ENCODE measurements at places on chromosomes 2 and 18.

DNA sequence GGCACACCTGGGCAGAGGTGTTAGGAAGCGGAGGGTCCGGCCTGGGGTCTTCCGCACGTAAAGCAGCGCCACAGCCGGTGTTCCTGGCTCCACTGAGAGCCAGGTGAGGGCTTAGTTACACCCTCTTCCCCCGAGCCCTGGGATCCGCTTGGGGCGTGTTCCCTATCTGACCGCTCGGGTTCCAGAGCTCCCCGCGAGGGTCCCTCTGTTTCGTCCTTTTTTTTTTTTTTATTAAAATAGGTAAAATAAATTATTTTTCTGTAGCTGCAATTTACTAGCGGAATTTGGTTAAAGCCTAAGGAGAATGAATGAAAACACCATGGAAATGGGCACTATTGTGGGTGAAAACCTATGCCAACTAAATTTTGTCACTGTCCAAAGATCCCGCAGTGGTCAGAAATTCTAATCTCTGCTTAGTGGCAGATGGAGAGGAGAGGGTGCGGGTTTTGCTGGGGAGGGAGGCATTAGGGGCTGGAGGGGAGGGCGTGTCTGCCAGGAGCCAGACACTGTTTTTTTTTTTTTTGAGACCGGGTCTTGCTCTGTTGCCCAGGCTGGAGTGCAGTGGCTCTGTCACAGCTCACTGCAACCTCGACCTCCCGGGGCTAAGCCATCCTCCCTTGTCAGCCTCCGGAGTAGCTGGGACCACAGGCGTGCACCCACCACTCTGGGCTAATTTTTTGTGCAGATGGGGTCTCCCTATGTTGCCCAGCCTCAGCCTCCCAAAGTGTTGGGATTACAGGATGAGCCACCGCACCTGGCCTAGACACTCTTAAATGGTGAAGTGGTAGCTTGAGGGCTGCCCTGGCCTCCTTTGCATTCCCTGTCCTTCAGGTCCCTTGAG, 834 bp downstream of the PDCL3 start:
- DNase-seq: no peak

- peak; percentile 50 for DNase-seq
Observed at GRCh38 chr2:10267551-10268465, 34.9 kb upstream of the HPCAL1 start.

DNA sequence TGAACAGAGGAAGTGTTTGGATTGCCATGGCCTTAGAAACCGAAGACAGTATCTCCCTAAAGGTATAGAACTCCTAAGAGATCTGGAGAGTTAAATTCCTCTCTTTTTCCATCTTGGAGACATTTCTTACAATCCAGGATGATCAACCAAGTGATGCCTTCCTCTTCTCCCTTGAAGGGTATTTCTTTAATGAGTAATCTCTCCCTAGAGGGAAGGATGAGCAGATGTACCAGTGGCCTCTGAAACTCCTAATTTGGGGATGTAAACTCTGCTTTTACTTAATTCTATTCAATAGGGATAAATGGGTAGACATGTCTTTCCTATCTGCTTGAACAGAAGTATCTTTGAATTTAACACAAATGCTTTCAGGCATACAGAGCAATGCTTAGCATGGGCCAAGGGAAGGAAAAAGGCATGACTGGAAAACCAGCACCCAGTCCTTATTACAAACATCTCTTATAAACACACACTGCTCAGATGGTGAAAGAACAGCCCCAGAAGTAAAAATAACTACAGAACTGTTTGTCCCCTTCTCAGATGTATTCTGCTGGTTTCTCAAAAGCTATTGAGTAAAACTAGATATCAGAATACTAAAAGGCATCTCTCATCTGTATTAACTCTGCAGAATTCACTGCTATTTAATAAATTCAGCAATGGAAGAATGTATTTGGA, 4.7 kb upstream of the THNSL2 start:
- no peak for DNase-seq

GRCh38 chr2:9966491-9967022, 15.1 kb downstream of the GRHL1 start:
- no peak for DNase-seq

- DNase-seq: no peak
Observed at GRCh38 chr2:64987001-64987955, 1.9 kb upstream of the SLC1A4 start.

- no peak for DNase-seq
Observed at GRCh38 chr2:167215595-167215994, 327.3 kb downstream of the XIRP2 start.
